Esophagus mucosa (tissue), 1 donor: ENCODE measurements at places on chromosomes 11 and 22. TPM values are rescaled to one million over a fixed set of nuclear protein-coding genes. Genes with fewer than 3 reads are reported as not detected.

GRCh38 chr11:105757107-105757506 is 147.2 kb downstream of the GRIA4 start:
- ATAC-seq: no peak

Gene FOLR2
- total RNA-seq: 0.24 TPM

Gene APOBEC3F
- 3.1 TPM for total RNA-seq

Gene GRIA4
- total RNA-seq: not detected

DNA sequence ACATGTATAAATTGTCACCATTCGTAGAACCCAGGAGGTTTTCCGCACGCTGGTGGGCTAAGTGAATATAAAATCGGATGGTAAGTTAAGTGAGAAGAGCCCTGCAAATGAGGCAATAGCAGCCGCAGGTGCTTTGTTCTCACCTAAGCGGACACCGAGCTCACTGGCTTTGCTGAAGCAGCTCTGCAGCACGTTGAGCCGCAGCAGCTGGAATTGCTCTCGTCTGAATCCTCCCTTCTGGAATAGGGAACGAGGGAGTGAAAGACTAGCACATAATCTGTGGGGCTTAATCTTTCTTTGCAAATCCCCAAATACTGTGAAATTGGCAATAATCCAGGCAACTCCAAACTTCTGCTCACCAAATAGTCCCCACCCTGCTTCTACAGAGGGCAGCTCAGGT is 488.1 kb downstream of the NTM start:
- no peak for ATAC-seq

Gene TESMIN
- total RNA-seq: 5.2 TPM

DNA sequence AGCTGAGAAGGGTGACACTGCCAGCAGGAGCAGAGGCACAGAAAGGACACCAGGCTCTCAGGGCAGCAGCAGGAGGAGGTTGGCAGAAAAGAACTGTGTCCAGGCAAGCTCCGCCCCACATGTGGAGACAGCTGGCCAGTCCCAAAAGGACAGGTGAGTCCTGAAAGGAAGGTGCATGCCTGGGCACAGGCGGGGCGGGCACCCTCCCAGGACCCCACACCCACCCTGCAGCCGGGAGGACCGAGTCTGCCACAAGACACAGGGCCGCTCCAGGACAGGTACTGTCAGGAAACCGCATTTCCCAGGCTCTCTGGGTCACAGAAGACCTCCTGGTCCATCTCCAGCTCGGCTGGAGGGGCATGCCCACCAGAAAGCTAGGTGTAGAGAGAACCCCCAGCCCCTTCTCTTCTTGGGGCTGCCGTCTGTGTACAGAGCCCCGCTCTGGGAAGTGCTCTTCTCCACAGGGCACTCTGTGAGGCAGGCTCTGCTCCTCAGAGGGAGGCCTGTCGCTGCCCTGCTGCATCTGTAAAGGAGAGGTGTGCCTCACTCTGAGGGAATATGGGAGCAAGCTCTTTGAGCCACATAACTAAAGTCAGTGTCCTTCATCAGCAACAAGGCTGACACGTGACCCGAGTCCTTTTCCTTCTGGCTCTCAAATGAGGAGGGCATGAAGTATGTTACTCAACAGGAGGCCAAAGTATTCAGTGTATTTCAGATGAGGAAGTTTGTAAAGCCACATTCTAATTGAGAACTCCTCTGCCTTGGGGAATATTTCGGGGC is 50.5 kb downstream of the CLTCL1 start:
- ATAC-seq: no peak

DNA sequence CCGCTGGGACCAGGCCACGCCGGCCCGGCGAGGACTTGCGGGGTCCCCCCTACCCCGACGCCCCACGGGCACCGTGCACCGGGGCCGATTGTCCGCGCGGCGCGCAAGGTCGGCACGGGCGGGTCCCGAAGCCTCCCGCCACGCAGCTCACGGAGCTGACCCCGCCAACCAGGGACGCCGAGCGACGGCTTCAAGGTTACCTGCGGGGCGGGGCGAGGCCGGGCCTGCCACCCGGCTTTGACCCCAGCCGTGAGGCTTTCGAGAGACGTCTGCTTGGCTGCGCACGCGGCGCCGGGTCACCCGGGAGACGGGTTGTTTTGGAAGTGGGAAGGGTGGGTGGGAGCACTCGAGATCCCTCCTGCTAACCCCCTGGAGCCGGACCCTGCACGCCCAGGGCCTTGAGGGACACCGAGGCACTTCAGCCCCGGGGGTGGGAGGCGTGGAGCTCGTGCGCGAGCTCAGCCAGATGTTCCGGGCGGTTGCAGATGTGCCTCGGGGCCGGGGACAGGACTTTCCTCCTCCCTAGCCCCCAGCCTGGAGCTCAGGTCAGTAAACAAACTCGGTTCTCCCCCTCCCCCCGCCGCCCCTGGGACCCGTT is 3.2 kb upstream of the WNT11 start:
- no peak for ATAC-seq

DNA sequence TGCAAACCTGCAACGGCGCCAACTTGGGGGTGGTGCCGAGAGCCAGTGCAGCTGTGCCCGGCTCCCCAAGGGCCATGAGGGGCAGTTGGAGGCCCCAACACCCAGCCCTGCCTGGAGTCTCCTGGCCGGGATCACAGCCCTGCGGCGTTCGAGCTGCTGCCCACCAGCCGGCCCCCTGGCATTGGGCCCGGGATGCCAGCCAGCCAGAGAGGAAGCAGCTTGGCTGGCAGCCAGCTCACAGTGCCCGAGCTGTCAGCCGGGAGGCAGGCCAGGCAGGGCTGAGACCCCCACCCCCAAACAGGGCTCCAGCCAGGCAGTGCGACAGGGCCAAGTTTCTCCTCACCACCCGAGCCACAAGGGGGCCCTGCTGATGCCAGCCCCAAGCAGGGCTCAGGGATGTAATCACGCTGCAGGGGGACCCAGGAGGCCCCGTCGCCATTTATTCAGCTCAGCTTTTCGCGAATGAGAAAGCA is 26.0 kb upstream of the TCF20 start:
- no peak for ATAC-seq

DNA sequence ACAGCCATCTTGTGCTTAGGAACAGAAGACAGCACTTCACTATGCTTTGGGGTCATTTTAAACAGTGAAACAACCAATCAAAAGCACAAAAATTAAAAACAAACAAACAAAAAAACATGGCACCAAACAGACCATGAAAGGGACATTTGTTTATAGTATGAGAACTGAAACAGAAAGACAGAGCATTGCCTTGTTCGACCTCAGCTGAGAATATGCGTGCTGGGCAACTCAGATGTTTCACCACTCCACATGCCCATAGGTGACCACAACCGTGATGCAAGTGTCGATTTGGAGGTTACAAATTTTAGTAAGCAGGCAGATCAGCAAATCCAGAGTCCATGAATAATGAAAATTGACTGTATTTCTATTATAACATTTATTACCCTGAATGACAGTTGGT is 30.0 kb downstream of the NNMT start:
- ATAC-seq: no peak

DNA sequence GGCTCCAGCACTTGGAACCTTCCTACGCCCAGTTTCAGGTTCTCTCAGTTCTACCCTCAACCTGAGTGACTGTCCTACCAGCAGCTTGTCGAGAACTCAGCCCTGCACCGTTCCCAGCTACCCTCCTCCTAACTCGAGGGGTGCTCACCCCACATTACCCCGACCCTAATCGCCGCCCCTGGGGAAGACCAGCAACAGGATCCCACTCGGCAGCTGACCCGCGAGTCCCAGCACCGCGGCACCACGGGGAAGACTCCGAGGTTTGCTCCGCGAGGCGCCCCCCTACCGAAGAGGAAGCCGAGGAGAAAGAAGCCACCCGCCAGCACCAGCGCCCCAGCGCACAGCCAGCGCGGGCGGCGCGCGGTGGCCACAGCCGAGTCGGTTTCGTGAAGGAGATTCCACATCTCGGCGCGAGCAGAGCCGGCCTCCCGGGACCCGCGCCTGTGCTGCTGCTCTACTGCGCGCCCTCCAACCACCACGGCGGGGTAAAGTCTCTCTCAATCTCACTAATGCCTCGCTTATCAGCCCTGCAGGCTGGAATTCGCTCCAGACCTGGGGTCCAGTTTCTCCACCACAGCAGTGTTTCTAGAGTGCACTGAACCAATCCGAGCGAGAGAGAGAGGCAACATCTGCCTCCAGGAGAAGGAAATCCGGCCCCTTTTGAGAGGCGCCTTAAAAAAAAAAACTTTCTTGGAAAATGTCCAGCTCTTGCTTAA is at the start of gene FOLH1:
TSS of gene FOLH1 (minus strand) at position 597 of the 716 bp plus-strand sequence. CDS start at position 404, 193 bp downstream.
- peak; percentile 49 for ATAC-seq

Gene JAML
- 2.7 TPM for total RNA-seq

Gene BIK
- total RNA-seq: 22.9 TPM

Gene OR5B21
- total RNA-seq: not detected

- ATAC-seq: no peak
Observed at GRCh38 chr11:110249066-110249465, 47.3 kb downstream of the RDX start.

DNA sequence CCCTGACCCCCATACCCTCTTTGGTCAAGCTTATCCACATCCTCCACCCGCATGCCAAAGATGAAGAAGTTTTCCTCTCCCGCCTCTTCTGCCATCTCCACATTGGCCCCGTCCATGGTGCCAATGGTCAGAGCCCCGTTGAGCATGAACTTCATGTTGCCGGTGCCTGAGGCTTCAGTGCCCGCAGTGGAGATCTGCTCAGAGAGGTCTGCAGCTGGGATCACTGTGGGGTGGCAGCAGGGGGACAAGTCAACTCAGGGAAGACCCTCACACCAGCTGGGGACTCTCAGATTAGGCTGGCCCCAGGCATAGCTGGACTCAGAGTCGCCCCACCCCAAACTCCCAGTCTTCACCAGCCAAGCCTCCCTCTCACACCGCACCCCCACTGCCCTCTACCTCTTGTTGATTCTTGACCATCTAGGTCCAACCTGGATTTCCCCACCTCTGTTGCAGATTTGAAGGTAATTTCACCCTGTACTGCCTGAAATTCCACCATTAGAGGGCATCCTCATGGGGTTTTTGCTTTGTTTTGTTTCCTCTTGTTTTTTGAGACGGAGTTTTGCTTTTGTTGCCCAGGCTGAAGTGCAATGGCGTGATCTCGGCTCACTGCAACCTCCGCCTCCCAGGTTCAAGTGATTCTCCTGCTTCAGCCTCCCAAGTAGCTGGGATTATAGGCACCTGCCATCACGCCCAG is 6.6 kb upstream of the RASGRP2 start:
- ATAC-seq: no peak

Gene SMTNL1
- not detected for total RNA-seq

Gene TRPM5
- not detected for total RNA-seq

- no peak for ATAC-seq
Observed at GRCh38 chr22:36185828-36186624, 15.6 kb downstream of the APOL4 start.

DNA sequence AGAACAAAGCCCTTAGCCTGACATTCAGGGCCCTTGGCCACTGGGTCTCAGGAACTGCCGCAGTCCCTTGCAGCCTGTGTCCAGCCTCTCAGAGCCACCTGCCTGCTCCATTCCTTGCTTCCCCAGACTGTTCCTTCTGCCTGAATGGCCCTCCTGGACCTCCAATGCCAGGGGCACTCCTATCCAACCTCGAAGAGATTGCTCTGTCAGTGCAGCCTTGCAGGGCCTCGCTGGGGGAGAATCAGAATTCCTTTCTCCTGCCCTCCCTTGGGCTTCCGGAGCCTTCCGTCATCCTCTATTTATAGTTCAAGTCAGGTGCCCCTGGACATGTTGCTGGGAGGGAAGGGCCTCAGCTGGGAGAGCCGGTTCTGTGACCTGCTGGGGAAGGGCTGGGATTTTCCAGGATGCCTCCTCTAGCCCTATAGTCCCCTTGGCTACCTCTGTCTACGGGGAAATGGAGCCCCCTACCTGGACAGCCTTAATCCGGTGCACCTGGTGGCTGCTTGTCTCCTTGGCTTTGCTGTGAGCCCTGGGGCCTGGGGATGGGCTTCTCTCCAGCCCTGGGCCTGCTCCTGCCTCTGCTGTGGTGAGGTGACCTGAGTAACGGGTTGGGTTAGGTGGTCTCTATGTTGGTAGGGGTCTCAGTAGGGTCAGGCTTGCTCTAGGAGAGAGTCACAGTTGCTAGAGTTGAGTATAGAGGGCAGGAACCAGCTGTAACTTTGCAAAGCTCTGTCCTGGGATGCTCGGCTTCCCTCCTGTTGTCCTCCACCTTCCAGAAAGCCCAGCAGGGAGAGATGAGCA is 45.9 kb upstream of the SYT7 start:
- peak; percentile 89 for ATAC-seq
